Stimulated activated CD8-positive, alpha-beta memory T cell treated with anti-CD3 and anti-CD28 coated beads, Interleukin-12 subunit alpha, Interleukin-12 subunit beta, amount 100 ng/mL, for 4 hours (primary cell): ENCODE measurements at places on chromosomes 16 and 17.

- no peak for DNase-seq
These were observed 20.4 kb upstream of the WDR45B start for GRCh38 chr17:82668631-82669099.

- no peak for DNase-seq
These were observed 26.0 kb upstream of the PRKCA start for GRCh38 chr17:66276328-66276937.

GRCh38 chr17:534071-534691, 180.5 kb downstream of the VPS53 start:
- DNase-seq, result no peak

DNA sequence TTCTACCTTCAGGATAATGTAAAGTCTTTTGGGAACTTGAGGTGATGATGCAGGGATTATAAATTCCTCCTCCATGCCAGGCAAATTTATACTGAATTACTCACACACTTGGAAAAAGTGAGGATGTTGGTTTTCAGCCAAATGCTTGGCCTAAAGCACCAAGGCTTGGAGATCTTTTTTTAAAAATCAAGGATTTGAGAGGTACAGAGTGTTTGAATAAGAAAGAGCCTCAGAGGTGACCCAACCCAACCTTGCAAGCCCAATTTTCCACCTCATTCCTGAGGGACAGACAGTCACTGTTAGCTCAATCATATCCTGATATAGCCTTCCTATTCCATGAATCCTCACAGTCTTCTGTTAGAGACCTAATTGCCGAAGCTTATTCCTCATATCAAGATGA, 14.0 kb downstream of the GRIN2A start:
- no peak for DNase-seq

DNA sequence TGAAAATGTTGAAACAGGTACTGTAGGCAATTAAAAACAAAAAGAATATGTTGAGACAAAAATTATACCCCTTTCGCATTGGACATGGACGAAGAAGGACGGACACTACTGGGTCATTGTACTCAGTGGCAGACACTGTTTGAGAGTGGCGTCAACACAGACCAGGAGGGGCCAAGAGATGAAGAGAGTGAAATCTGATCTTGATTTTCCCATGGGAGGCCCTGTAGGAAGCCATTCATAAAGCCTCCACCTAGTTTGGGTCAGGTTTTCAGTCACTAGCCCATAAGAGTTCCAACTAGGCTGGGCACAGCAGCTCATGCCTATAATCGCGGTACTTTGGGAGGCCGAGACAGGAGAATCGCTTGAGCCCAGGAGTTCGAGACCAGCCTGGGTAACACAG, 23.6 kb upstream of the SMURF2 start:
- no peak for DNase-seq

GRCh38 chr16:88310796-88311605, 71.8 kb upstream of the ZNF469 start:
- no peak for DNase-seq

DNA sequence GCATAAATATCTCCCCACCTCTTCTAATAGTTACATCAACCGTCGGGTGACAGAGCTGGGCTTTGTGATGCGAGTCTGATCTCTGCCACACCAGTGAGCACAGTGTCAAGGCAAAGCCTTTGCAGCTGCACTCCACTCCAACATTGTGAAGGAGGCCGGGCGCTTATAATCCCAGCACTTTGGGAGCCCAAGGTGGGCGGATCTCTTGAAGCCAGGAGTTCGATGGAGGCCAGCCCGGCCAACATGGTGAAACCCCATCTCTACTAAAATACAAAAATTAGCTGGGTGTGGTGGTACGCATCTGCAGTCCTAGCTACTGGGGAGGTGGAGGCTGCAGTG, 18.9 kb downstream of the CYB5D2 start:
- no peak for DNase-seq

DNA sequence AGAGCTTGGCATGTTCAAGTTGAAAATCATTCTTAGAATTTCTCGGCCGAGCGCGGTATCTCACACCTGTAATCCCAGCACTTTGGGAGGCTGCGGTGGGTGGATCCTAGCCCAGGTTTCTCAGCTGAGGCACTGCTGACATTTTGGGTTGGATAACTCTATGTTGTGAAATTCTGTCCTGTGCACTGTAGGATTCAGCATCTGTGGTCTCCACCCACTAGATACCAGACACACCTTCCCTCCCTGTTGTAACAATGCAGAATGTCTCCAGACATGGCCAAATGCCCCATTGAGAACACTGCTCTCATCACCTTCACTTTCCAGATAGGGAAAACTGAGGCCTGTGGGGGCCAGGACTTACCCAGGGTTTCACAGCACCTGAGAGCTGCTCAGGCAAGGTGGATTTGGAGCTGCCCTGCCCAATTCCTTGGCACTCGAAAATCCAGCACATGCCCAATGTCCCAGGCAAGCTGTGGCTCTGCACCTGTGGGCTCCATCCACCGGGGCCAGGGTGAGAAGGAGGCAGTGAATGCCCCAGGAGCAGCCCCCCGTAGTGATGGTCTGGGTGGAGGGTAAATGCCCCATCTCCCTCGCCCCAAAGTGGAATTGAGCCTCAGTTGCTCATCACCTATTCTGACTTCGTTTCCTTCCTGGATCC, 20.2 kb upstream of the TVP23A start:
- no peak for DNase-seq

GRCh38 chr16:2953706-2954627, 10.1 kb upstream of the KREMEN2 start:
- no peak for DNase-seq

- DNase-seq, result no peak
These were observed 216.6 kb upstream of the IRX3 start for GRCh38 chr16:54503011-54503855.

GRCh38 chr17:82896071-82897000, 56.5 kb upstream of the ZNF750 start:
- DNase-seq, result no peak

GRCh38 chr17:49388692-49389513, 25.8 kb downstream of the PHB1 start:
- DNase-seq, result no peak

DNA sequence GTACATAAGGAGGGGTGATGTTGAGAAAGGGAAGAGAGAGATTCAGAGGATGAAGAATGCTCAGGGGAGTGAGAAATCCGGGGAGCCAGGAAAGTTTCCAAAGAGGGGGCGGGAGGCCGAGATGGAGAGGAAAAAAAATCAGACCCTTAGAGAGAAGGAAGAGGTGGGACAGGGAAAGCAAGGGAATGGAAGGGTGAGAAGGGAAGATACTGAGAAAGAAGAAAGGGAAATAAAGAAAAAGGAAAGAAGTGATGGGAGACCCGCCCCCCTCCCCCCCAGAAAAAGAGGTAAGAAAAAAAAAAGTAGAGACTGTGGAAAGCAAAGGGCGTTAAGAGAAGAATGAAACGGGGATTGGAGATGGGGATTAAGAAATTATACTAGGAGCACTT, 507 bp downstream of the DYNLRB2 start:
- DNase-seq, result no peak

GRCh38 chr16:52613508-52613907, 66.6 kb upstream of the TOX3 start:
- no peak for DNase-seq

GRCh38 chr16:4701791-4702465, 8.6 kb downstream of the NUDT16L1 start:
- DNase-seq, result no peak

GRCh38 chr16:26721290-26721689, 345.4 kb upstream of the C16orf82 start:
- no peak for DNase-seq

DNA sequence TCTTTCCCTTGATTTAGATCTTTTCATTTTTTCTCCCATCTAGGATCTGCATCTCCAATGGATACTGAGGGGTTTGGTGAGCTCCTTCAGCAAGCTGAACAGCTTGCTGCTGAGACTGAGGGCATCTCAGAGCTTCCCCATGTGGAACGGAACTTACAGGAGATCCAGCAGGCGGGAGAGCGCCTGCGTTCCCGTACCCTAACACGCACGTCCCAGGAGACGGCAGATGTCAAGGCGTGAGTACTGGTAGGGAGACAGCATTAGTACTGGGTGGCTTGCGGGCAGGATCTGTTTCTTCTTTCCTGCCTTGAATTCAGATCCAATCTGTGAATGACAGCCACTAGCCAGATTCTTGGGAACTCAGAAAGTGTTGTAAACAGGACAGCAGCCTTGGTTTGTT, 18.3 kb downstream of the NUP93 start:
- no peak for DNase-seq

- no peak for DNase-seq
These were observed 15.8 kb upstream of the CAVIN1 start for GRCh38 chr17:42438600-42439567.

DNA sequence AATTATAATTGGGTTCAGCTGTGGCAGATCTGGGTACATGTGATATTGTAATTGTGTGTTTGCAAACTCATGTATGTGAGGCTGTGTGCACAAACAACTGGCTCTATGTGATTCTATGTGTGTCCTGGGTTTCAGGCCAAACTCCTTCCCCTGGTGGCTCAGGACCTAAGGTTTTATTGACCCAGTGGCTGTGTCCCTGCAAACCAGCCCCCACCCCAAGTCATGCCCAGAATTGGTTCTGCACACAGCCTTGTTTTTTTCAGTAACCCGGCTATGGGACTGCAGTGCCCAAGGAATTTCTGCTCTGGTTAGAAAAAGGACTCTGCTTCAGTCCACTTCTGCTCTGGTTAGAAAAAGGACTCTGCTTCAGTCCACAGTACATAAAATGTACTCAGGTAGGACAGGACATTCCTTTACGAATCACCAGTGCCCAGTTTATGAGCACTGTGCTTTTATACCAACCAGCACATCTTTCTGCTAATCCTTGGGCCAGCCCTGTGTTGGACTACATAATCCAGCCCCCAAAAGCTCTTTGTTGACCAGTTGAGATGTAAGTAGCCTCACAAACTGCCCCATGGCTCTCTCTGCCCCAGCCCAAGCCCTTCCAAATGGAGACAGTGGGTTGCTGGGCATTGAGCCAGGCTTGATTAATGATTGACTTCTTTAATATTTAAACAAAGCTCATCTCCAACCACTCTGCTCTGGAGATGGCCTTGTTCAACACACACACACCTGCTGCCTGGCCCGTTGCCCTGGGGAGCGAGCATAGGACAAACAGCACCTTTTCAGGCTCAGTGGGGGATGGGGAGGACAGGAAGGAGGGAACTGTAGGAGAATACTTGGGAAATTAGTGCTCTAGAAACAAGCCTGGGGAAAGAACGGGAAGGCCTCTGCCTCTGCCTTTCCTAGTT, 2.9 kb upstream of the KCNH6 start:
- no peak for DNase-seq

GRCh38 chr16:66511602-66512271, 38.2 kb downstream of the TK2 start:
- DNase-seq, result no peak

GRCh38 chr16:1363501-1364041, 11.8 kb downstream of the GNPTG start:
- peak; percentile 45 for DNase-seq

GRCh38 chr16:25109643-25110042, 1.9 kb upstream of the LCMT1 start:
- no peak for DNase-seq

DNA sequence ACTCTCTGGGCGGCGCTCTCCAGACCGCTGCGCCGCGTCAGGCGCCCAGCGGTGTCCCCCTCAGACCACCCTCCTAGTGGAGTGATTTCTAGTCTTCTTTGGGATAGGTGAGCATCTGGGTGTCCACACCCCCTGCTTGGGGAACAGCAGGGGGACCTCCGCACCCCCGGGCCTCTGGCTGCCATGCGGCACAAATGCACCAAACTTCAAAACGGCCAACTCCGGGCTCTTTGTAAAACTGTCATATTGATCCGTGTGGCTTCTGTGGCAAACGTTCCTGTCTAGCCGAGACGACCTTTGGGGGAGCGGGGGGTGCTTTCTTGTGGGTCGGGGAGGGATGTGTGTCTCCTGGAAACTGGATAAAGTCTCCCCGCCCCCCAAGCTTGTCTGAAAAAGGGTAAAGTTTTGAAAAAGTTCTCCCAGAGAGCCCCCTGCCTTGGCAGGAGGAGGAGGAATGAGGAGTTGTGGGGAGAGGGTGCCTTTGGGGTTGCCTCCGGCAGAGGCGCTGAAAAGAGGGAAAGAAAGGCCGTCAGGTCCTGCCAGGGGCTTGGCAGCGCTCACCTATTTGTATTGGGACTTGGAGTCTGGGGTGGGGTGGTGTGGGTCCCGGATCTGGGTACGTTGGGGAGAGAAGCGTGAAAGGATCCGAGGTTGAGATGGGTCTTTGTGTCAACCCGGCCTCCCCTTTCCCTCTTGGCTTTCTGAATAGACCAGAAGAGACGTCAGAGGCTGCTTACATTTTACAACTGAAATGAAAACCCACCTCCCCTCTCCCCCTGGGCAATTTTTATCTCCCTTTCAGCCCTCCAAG, 2.2 kb upstream of the CHD3 start:
- no peak for DNase-seq

GRCh38 chr17:83128306-83129240, 49.2 kb downstream of the METRNL start:
- DNase-seq, result no peak

GRCh38 chr16:4746991-4747574, 12.7 kb downstream of the DNAAF8 start:
- DNase-seq, result no peak

DNA sequence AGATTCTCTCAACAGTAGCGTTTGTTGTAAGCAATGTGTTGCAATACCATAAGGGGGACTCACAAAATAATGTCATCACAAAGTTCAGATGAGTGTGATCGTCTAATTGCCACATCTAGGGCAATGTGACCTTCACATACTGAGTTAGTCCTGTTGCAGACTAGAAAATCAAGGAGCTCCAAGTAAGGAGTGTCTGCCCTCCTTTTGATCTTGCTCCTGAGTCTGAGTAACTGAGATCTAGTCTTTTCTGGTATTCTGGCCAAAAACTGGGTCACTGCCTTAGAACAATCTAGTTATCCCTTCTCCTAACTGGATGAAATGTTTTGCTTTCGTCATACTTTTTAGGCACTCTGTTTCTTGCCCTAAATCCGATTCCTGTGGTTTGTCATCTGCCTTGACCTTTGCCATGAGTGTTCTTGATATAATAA, 712.1 kb downstream of the CDH11 start:
- DNase-seq, result no peak

DNA sequence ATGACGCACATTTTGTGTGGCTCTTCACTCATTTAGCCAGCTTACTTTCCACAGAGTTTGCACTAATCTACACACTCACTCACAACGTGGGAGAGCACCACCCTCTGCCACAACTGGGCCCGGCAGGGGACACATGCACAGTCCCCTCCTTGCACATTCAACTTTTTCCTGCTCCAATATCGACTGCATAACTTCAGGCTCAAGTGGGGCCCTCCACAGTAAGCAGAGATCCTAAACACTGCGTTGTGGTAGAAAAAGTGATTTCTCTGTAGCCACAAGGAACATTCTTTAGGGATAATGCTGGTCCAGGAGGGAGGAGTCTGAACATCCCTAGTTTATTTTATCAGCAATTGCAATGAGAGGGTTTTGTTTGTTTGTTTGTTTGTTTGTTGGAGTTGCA, 40.0 kb downstream of the MRPS23 start:
- DNase-seq, result no peak

DNA sequence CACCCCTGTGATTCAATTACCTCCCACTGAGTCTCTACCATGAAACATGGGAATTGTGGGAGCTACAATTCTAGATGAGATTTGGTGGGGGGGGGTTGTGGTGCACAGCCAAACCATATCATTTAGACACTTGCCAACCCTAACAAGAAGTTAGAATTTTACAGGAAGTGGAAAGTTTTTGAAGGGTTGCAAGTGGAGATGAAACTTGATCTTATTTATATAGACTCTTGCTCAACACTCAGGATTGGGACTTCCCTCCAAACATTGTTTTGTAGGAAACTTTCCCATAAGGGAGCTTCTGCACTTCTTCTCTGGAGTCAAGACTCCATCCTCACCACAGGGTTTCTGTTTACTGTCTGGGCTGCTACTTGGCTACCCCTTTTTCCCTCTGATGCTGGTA, 266.7 kb upstream of the CDH11 start:
- no peak for DNase-seq
